ENCODE measurements at places on chromosomes 3 and 15.

DNA sequence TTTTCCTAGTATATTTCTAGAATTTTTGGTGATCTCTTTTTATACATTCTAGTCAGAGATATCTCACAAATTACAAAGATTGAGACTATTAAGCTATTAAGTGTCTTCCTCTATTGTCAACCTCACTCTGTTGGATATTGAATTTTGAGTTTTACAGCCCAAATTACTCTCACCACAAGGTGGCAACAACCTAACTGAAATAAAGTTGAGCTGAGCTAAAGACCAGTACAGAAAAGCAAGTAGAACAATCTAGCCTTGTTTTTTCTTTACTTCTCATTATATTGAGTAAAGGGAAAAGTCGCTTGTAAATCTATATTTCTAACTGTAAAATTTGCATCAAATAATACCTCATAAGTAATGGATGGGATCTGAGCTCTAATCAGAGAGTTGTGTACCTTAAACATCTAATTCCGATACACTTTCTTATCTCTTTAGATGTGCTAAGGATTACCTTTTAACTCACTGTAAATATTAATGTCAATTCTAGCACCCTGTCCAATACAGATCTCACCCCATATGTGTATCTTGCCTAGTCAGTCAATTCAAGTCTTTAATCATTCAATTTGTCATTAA, 13.6 kb upstream of the COMMD2 start:
- no peak for DNase-seq

GRCh38 chr15:45378913-45379262, 544 bp upstream of the GATM start:
- no peak for DNase-seq

DNA sequence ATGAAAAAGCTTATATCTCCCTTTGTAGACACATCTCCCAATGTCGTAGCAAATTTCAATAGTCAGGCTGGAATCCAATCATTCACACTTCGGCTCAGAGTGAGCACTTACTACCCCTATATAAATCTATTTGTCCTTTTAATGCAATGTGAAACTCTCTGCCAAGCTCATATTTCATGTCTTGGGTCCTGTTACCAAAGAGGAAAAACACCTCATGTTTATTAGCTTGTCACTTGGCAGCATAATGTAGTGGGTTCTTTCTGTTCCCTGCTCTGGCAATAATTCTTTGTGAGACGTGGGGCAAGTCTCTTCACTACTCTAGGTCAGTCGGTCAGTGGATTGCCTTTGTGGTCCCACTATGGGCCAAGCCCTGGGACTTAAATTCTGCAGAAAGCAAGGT, 107.1 kb downstream of the SRGAP3 start:
- no peak for DNase-seq

DNA sequence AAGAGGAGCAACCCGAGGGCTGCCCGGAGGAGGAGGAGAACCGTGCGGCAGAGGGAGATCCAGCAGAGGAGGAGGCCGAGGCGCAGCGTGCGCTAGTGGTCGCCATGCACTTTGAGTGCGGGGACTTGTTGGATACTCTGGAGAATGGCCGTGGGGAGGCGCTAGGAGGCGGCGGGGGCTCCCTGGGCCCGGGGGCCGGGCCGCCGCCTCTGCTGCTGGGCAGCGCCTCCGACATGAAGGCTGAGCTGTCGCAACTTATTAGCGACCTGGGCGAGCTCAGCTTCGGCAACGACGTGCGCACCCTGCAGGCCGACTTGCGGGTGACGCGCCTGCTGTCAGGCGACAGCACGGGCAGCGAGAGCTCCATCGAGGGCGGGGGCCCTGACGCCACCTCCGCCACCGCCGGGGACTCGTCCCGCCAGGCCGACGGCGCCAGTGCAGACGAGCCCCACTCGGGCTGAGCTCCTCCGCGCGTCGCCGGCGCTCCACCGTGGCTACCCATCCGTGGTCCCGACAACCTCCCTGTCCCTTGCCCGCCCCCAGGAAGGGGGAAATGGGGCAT, 2.0 kb downstream of the FAM43A start:
- peak; percentile 81 for DNase-seq

DNA sequence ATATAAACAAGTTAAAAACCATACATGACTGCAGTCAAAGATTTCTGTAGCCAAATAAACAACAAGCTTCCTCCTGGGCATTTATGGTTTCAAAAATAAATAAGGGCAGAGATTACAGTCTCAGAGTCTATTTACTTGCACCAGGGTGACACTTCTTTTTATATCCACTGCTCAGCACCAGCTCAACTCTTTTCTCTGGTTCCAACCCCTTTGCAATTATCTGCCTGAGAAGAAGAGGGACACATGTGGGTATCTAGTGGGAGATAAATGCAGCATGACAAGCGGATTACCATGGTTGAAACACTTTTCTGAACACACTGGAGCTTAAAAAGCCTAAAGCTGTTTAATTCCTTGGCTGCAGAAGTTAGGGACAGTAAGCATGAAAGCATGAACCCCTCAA, 311.5 kb downstream of the CNTN3 start:
- no peak for DNase-seq

- DNase-seq = no peak
Measured at GRCh38 chr3:96756516-96756915, 57.9 kb upstream of the EPHA6 start.

GRCh38 chr3:64271631-64272030, 46.4 kb upstream of the PRICKLE2 start:
- DNase-seq = no peak

- DNase-seq = no peak
Measured at GRCh38 chr3:185164428-185165217, 11.8 kb upstream of the C3orf70 start.

GRCh38 chr15:62453981-62454380, 288.9 kb upstream of the C2CD4B start:
- no peak for DNase-seq

GRCh38 chr3:31167666-31168065, 273.2 kb upstream of the GADL1 start:
- DNase-seq = no peak

DNA sequence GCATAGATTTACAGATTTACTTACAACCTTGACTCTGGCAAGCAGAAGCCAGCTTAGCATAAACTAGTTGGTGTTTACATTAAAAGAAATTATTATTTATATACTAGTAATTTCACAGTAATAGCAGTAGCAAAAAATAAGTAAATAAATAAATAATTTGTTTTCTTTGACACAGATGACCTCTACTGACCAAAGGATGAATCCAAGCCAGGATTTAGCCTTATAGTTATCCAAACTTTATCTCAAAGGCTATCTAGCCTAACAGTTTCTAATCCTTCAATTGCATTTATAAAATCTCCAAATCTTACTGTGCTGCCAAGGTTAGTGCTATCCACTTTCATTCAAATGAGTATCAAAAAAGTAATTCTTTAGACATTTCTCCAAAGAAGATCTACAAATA, 64.3 kb downstream of the FRMD5 start:
- DNase-seq = no peak

- no peak for DNase-seq
Measured at GRCh38 chr3:123781571-123782275, 102.4 kb downstream of the MYLK start.

GRCh38 chr15:36965570-36966342, 134.6 kb downstream of the MEIS2 start:
- no peak for DNase-seq

- DNase-seq = no peak
Measured at GRCh38 chr3:171788546-171789351, 21.5 kb downstream of the PLD1 start.
